ENCODE measurements at places on chromosomes 2 and 18.
A peak's percentile ranks its signal among the peaks of the same experiment; 100 is the strongest.

GRCh38 chr2:168565112-168565511, 109.0 kb downstream of the CERS6 start:
- DNase-seq, result no peak

GRCh38 chr2:11925295-11926066, 179.0 kb downstream of the LPIN1 start:
- no peak for DNase-seq

DNA sequence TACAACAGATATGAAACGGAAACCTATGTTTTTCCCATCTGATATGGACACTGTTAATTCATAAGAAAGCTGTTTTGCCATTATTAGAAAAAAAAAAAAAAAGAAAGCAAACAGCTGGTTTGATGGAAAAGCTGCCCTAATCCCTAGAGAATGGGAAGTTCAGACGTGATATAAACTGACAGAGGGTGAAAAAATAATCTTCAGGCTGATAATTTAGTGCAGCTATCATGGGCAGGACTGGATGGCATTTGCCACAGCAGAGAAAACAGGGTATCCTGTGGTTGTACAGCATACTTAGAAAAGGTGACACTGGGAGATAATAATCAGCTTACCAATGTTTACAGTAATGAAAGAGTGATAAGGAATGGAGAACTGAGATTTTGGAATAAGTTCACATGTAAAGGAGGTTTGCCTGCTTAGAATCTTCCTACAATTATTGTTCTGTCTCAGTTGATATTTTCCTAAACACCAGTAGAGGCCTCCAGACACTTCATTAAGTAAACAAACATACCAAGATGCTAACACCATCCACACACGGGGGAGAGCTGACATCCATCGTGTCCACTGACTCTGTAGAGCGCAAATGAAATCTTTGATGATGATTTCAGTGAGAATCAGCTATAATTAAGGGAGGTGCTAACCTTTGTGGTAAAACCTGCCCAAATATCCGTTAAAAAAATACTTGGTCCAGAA, 211.6 kb upstream of the MMADHC start:
- DNase-seq, result peak; percentile 11

DNA sequence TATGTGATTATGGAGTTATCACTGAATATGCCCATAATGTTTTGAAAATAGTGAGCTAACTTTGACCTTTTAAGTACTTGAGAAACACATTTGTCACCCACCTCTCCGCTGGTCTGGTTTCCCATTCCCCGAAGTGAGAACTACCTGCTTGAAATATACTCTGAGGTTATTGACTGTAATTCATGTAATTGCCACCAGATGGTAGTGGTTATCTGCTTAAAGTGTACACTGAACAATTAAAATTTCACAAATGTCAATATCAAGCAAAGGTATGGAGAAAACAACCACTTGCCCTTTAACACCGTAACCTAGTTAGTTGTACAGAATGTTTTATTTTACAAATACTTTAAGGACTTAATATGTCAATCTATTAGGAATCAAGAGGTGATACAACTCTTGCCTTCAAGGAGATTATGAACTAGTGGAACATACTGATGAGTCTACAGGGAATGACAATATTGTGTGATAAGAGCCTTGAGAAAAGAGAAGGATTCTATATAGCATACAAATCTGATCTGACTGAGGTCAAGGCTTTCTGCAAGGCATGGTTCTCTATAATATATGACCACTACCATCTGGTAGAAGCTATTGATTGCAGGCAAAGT, 316.8 kb upstream of the KCNH7 start:
- peak; percentile 52 for DNase-seq

GRCh38 chr2:223043164-223043941, 8.6 kb upstream of the KCNE4 start:
- DNase-seq, result peak; percentile 88

GRCh38 chr18:72869226-72870185, 1.7 kb upstream of the NETO1 start:
- no peak for DNase-seq

- no peak for DNase-seq
These were observed 86.4 kb downstream of the EML6 start for GRCh38 chr2:54809819-54810218.

- no peak for DNase-seq
These were observed 234.9 kb downstream of the FHOD3 start for GRCh38 chr18:36532394-36532793.

DNA sequence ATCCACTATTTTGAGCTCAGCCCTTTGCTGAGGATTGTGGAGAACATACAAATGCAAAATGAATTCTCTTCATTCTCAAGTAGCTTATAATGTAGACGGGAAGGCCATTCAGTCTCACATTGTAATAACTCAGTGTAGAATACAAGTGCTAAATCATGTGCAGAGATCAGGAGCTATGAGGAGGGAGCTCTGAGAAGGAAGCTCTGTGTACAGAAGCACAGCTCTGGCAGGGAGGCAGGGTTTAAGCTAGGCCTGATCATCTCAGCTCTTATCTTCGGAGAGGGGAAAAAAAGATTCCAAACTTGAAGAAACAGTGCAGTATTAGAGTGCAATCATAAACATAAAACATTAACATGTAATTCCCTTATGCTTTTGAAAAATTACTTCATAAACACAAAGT, 291.1 kb upstream of the SKOR2 start:
- no peak for DNase-seq

- no peak for DNase-seq
These were observed 15.5 kb upstream of the CD8A start for GRCh38 chr2:86806059-86806857.

DNA sequence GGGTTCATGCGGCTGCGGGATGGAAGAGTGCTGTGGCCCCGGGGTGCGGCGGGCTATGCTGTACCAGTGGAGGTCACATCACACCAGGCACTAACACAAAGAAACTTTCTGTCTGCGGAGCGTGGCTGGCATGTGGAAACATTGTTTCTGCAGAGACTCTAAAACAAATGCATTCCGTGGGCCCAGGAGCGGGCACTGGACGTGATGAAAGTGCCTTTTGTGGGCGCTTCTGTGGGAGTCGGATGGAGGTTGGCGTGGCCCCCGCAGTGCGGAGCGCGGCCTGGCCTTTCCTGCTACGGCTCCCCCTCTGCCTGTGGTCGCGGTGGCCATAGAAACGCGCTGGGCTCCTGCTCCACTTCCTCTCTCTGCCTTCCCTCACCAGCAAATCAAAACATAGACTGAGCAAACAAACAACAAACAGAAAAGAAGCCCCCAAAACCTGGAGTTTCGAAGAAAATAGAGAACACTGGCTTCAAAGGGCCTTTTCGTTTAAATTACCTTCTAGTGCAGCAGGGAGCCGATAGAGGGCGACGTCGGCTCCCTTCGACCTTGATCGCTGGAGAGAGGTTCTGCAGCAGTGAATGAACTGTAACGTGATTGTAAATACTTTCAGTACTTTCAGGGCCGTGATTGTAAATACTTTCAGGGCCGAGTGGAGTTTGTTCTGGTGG, 51.4 kb downstream of the KIF5C start:
- DNase-seq, result peak; percentile 77
